RKO (cell line): ENCODE measurements at places on chromosomes 1 and 21.

DNA sequence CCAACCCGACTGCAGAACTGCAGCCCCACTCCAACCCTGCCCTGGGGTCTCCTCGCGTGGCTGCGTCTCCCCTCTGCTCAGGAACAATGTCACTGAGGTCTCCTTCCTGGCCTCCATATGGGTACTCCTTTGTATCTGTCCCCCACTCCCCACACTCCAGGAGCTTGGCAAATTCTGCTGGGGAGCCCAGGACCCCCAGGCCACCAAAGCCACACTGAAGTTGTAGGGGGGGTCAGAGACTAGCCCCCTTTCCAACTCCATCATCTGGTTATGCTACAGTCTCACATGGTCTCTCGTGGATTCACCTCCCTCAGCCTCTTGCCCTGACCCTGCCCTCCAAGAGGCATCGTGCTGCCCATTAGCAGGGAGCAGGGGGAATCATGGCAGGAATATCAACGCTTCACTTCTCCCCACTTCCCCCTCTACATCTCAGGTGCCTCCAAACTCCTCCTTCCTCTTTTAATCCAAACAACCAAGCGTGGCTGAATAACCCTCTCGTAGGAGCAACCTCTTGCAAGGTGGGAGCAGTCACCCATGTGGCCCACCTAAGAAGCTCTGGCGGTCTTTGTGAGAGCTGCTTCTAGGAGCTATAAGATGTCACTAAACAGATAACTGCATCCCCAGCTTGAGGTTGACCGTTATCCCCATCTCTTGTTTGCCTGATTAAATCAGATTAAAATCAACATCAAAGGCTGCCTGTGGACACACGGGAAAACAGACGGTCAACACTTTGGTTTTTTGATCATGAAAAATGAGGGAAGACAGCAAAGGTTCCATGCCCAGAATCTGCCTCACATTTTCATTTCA lies 86.4 kb downstream of the MIS18A start:
- DNase-seq: no peak

DNA sequence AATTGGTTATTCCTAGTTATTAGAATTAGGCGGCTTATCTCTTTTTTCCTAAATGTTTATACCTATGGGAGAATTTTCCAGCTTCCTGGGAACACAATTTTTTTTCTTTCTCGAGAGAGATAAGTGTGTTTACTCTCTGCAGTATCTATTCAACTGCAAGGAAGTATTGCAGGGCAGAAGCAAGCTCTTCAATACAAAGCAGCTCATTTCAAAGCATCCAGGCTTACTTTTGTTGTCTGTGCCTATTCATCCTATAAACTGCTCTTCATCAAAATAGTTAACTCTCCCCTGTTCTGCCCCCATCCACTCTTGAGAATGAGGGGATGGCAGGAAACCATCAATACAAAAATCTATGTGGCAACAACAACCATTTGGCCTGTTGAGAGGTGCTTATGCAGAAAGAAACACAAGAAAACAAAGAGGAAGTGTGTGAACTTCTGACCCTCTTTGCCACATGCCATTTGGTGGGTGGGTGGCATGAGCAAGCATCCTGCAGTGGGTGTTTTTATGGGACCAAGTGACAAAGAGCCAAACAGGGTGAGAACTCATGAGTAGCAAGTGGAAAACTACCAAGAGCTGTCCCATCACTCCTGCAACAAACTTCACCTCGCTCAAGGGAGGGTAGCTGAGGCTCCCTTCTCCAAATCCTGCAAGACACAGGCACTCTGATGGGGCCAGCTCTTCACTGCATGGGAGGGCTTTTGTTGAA lies 50.6 kb upstream of the MRPS6 start:
- DNase-seq: peak; percentile 7

GRCh38 chr1:164591858-164592257 lies 32.9 kb downstream of the PBX1 start:
- no peak for DNase-seq

- DNase-seq: no peak
These were observed 711 bp upstream of the ZNF648 start for GRCh38 chr1:182062223-182062622.
